ENCODE measurements at places on chromosomes 7 and 10. TPM values are rescaled to one million over a fixed set of nuclear protein-coding genes. Genes with fewer than 3 reads are reported as not detected.
A peak's percentile ranks its signal among the peaks of the same experiment; 100 is the strongest.

SEMA4G gene
- total RNA-seq = not detected

DNA sequence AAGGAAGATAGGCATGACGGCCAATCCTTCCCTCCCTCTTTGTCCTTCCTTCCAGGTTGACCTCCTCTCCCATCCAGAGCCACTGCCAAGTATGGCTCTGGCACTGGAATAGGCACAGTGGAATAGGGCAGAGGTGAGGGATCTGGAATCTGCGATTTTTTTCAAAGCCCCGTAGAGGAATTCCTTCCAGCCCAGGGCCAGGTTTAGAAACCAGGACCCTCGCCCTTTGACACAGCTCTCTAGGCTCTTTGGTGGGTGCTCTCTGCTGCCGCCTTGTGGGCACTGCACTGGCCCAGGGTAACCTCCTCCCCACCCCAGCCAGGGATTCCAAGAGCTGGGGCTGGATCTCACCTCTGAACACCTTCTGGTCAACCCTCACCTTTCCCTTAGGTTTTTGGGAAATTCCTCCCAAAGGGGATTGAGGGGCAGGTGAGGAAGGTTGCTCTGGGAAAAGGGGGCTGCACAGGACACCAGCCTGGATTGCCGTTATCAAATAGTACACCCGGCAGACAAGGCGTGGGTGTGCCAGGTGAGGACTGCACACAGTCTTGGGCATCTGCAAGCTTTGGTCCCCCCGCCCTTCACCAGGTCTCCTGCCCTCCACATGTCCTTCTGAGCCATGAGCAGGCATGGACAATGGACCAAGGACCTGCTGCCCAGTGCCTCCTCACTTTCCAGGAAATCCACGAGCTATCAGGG, 22.8 kb downstream of the C10orf105 start:
- no peaks in the 10 kb centered on the region for H3K4me1 ChIP-seq
- no peak overlapping the region for H3K27ac ChIP-seq
- DNase-seq = peak; percentile 65
- H3K4me3 ChIP-seq = no peak overlapping the region
- no peaks in the 10 kb centered on the region for H3K27me3 ChIP-seq

DNA sequence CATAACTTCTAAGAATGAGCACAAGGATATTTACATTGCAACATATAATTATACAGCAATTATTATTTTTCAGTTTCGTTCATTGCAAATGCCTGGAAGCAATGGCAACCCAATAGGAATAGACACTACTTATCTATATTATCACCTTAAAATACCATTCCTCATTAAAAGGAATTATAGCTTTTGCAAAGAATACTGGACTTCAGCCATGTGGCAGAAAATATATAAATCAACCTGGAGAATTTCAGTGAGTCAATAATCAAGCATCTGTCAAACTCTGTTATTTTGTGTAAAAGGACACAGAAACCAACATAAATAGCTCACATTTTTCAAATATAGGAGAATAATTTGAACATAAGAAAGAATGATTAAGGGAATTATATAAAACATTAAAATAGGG, 96.1 kb upstream of the SEMA3C start:
- H3K4me1 ChIP-seq = peaks cover 7% of the 10 kb centered on the region
- H3K4me3 ChIP-seq = no peak overlapping the region
- no peaks in the 10 kb centered on the region for H3K36me3 ChIP-seq
- no peak overlapping the region for H3K27ac ChIP-seq
- DNase-seq = no peak

NPC1L1 gene
- total RNA-seq = not detected

BTBD16 gene
- total RNA-seq = not detected

DNA sequence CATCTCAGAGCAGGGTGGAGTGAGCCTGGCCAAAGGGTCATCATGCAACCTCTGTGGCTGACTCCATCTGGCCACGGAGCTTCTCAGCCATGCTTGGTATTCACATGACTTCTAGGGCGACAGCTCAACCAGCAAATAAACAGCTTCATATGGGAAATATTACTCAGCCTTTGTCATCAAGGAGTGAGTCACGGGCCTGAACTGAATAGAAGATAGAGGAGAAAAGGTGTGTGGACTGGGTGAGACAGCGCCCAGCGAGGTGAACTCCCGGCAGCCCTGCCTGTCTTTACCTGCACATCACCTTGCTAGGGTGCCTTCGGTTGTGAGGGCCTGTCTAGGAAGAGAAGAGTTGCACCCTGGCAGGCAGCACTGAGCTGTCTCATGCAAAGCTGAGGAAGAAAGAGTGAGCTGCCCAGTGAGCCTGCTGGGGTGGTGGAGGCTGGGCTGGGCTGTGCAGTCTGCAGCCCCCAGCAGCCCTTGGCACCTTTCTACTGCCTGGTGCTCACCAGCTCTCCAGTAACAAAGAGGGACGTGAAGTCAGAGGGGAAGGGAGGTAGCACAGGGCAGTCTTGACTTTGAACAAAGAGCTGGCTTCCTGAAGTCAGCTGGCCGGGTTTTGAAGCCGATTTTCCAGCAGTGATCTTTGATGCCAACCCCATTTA, 114.2 kb downstream of the EGFR start:
- no peaks in the 10 kb centered on the region for H3K27me3 ChIP-seq
- H3K4me1 ChIP-seq = peaks cover 54% of the 10 kb centered on the region
- peak overlapping the region; percentile 44 for H3K4me3 ChIP-seq
- H3K27ac ChIP-seq = peak overlapping the region; percentile 90
- H3K36me3 ChIP-seq = peaks cover 47% of the 10 kb centered on the region

GRCh38 chr10:101303087-101303703, 50.8 kb upstream of the BTRC start:
- peaks cover 28% of the 10 kb centered on the region for H3K27me3 ChIP-seq
- DNase-seq = no peak
- no peaks in the 10 kb centered on the region for H3K36me3 ChIP-seq
- no peak overlapping the region for H3K4me3 ChIP-seq
- H3K27ac ChIP-seq = no peak overlapping the region

DNA sequence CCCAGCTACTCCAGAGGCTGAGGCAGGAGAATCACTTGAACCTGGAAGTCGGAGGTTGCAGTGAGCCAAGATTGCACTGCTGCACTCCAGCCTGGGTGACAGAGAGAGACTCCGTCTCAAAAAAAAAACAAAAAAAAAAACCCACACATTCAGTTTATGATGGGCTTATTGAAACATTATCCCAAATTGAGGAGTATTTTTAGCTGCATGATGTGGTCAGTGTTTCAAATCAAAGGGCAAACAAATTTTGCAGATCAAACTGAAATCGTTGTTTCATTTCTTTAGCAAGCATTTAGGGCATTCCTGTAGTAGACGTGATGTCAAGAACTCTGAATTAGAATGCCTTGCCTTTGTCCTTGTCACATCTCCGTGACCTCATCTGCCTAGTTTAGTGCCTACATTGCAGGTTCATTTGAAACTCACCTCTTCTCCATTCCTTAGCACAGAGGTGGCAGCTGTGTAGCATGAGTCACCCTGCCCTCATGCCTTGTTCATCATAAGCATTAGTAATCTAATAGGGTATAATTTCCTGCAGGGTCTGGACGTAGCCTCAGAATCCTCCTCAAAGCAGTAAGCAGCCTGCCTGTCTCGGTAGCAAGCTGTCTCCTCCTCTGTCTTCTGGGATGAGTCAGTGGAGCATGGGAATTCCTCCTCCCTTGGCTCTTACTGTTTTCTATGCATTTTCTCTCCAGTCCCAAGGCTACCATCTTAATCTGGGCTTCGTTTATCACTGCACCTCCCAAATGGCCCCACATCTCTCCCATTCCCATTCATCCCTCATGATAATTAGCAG, 73.8 kb downstream of the CUL1 start:
- no peaks in the 10 kb centered on the region for H3K27me3 ChIP-seq
- peak; percentile 81 for DNase-seq
- H3K4me1 ChIP-seq = peaks cover 16% of the 10 kb centered on the region
- H3K36me3 ChIP-seq = peaks cover 61% of the 10 kb centered on the region
- peak overlapping the region; percentile 62 for H3K27ac ChIP-seq

DNA sequence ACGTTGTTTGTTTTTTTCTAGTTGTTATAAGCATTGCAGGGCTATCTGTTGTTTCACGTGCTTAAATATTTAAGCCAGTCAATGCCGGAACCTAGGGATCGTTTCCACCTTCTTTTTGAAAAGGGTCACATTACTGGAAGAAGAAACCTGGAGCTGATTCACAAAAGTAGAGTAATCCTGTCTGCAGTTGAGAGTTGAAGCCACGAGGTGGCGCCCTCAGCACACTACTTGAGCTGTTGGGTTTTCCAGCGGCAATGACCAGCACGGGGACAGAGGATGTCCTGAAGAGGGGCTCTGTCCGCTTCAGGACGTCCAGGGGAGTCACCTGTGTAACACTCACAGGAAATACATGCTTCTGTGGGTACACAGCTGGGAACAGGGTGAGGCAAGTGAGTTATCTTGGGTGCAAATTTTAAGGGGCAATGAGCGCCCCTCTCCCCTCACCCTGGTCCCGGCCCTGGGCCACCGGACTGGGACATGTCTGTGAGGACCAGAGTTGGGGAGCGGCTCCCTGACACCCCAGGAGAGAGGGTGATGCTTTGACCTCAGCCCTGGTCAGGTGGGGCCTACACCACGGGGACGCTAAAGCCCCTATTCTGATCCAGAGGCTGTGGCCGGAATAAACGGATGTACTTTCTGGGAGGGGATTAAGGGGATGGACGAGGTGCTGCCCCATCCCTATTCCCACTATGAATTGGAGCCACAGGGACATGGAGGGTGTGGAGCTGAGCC, 26.3 kb upstream of the WDFY4 start:
- peaks cover 13% of the 10 kb centered on the region for H3K4me1 ChIP-seq
- peaks cover 55% of the 10 kb centered on the region for H3K27me3 ChIP-seq
- peak; percentile 79 for DNase-seq

GRCh38 chr10:11146402-11147171, 128.9 kb downstream of the CELF2 start:
- H3K4me3 ChIP-seq = no peak overlapping the region
- DNase-seq = no peak
- H3K27ac ChIP-seq = no peak overlapping the region
- peaks cover 10% of the 10 kb centered on the region for H3K27me3 ChIP-seq
- H3K36me3 ChIP-seq = no peaks in the 10 kb centered on the region

- no peaks in the 10 kb centered on the region for H3K36me3 ChIP-seq
- no peak overlapping the region for H3K4me3 ChIP-seq
- H3K27me3 ChIP-seq = no peaks in the 10 kb centered on the region
- H3K4me1 ChIP-seq = peaks cover 26% of the 10 kb centered on the region
- peak overlapping the region; percentile 76 for H3K27ac ChIP-seq
Observed at GRCh38 chr10:91596825-91597196, 36.1 kb downstream of the PPP1R3C start.

ADARB2 gene
- total RNA-seq = 0.96 TPM

- no peak overlapping the region for H3K27ac ChIP-seq
- no peaks in the 10 kb centered on the region for H3K4me1 ChIP-seq
- no peaks in the 10 kb centered on the region for H3K36me3 ChIP-seq
- H3K27me3 ChIP-seq = no peaks in the 10 kb centered on the region
- peak; percentile 8 for DNase-seq
- no peak overlapping the region for H3K4me3 ChIP-seq
Observed at GRCh38 chr7:141220263-141220880, 146.5 kb downstream of the TMEM178B start.

MMP21 gene
- total RNA-seq = not detected

- H3K27me3 ChIP-seq = no peaks in the 10 kb centered on the region
- H3K4me3 ChIP-seq = no peak overlapping the region
- peaks cover 21% of the 10 kb centered on the region for H3K4me1 ChIP-seq
Observed at GRCh38 chr10:6174201-6174874, 28.4 kb upstream of the PFKFB3 start.

- no peaks in the 10 kb centered on the region for H3K27me3 ChIP-seq
- H3K4me3 ChIP-seq = no peak overlapping the region
- DNase-seq = no peak
Observed at GRCh38 chr10:94178475-94179253, 184.1 kb downstream of the NOC3L start.

DNA sequence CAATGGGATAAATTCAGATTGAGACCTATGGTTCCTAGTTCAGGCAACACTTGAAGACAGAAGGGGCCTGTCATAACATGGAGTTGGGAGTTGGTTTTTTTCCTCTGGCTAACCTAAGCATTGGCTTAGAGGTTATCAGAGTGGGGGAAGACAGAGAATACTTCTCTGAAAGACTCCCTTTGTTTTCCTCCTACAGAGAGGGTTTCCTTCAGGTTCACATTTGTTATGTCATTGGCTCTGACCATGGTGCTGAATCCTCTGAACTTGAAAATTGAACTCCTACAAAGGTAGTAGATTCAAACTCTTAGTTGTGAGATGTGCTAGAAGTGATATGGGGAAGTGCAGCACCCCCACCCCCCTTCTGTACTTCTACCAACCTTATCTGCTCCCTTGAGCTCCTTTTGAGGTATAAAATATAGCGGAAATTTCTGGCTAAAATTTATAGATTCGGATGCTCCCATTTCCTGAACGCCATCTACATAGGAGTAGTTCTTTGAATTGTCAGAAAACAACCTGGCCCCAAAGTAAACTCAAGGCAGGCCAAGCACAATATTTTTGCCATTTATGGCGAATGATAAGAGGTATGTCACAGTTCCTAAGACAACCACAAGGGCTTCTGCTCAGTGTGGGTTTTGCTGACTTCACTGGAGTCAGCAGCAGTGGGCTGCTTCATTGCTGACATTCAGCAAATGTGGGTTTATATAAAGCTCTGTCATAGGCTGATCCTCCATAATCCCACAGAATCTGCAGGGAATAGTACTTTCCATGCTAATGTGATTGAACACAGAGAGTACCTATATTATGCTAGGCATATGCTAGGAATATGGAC, 131.6 kb upstream of the KLF14 start:
- H3K27me3 ChIP-seq = no peaks in the 10 kb centered on the region
- H3K36me3 ChIP-seq = peaks cover 98% of the 10 kb centered on the region
- peak; percentile 38 for DNase-seq
- peak overlapping the region; percentile 85 for H3K27ac ChIP-seq

- no peak overlapping the region for H3K27ac ChIP-seq
- no peaks in the 10 kb centered on the region for H3K27me3 ChIP-seq
- peaks cover 26% of the 10 kb centered on the region for H3K4me1 ChIP-seq
- DNase-seq = no peak
- H3K4me3 ChIP-seq = no peak overlapping the region
- H3K36me3 ChIP-seq = peaks cover 8% of the 10 kb centered on the region
Observed at GRCh38 chr10:32317795-32318357, 29.1 kb downstream of the EPC1 start.

DNA sequence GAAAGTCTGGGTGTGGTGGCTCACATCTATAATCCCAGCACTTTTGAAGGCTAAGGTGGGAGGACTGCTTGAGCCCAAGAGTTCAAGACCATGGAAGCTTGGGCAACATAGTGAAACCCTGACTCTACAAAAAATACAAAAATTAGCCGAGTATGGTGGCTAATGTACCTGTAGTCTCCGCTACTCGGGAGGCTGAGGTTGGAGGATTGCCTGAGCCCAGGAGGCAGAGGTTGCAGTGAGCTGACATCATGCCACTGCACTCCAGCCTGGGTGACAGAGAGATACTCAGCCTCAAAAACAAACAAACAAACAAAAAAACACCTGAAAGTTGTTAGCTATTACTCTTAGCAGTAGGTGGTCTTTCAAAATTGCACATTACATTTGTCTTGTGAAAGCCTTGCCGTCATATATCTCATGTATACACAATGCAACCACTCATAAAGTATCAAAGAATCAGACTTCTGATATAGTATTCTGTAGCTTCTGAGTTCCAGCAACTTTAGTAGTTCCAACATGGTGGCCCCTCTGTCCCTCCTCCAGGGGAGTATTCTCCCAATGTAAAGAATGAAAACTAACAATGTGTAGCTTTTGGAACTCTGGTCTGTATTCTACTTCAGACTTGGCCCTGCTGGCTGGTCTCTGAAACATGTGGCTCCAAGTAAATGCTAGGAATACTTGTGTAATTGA, 101.5 kb downstream of the ZNF92 start:
- no peak overlapping the region for H3K4me3 ChIP-seq
- no peaks in the 10 kb centered on the region for H3K36me3 ChIP-seq
- H3K4me1 ChIP-seq = peaks cover 6% of the 10 kb centered on the region
- DNase-seq = no peak
- H3K27ac ChIP-seq = no peak overlapping the region

- peaks cover 7% of the 10 kb centered on the region for H3K36me3 ChIP-seq
- H3K27me3 ChIP-seq = no peaks in the 10 kb centered on the region
- H3K4me1 ChIP-seq = no peaks in the 10 kb centered on the region
- H3K27ac ChIP-seq = no peak overlapping the region
Observed at GRCh38 chr7:4702961-4703512, 20.9 kb downstream of the FOXK1 start.

All from MCF 10A (cell line).